ENCODE measurements at places on chromosomes 5 and 9.

- DNase-seq = no peak
Measured at GRCh38 chr5:81021486-81021885, 61.3 kb downstream of the RASGRF2 start.

DNA sequence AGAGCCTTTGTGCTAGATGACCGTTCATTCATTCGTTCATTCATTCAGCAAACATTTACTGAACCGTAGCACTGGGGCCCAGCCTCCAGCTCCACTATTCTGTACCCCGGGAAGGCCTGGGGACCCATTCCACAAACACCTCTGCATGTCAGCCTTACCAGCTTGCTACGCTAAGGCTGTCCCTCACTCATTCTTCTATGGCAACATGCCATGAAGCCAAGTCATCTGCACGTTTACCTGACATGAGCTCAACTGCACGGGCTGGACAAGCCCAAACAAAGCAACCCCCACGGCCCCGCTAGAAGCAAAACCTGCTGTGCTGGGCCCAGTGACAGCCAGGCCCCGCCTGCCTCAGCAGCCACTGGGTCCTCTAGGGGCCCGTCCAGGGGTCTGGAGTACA, 6.0 kb downstream of the CEL start:
- no peak for DNase-seq

DNA sequence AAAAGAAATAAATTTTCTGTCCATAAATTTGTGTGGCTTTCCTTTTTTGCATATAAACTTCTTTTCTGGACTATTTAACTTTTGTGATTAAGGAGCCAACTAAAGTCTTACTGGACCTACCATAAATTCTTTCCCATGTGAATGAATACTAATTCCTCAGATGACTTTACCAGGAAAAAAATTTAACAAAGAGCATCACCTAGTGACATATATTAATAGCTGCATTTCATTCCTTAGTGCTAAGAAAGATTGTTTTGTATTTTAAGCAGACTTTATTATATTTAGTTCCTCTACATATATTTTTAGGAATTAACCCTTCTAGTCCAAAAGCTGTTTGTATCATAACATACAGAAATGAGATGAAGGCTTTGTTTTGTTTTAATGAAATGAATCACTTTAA, 64.4 kb downstream of the C9orf85 start:
- no peak for DNase-seq

DNA sequence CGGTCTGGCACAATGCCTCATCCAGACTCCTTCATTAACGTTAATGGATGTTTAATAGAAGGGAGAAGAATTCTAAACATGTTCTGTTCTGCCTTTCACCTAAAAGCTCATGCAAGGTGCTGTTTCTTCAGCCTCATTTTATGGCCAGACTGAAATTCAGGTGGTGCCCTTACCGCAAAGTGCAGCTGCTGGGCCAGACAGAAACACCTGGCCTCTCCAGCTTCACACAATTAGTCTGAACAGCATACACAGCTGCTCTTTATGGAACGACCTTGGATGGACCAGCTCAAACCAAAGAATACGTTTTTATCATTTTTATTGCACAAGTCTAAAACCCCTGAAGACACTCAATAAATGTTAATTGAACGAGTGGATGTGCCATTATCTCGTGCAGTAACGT, 4.6 kb downstream of the SNCAIP start:
- no peak for DNase-seq

GRCh38 chr5:147971472-147971871, 65.1 kb upstream of the C5orf46 start:
- no peak for DNase-seq

DNA sequence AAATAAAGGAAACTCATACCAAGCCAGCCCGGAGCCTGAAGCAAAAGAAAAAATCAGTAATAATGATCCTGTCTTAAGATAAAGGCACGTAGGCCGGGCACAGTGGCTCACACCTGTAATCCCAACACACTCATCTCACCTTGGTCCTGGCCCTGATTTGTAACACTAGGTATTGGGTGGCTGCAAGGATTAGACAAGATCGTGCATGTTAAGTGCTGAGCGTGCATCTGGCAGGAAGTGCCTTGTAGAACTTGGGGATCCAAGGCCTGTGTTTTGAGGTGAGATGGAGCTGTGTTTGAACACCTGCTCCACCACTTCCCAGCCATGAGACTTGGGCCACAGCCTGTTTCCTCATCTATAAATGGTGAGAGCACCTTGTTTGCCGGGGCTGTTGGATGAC, 41.5 kb downstream of the SPRY4 start:
- DNase-seq = no peak

All from coronary artery (tissue), 2 donors.